ENCODE measurements at places on chromosomes 5 and 9. TPM values are rescaled to one million over a fixed set of nuclear protein-coding genes. Genes with fewer than 3 reads are reported as not detected.

The NAIP gene
- total RNA-seq = 84.5 TPM

The OBP2B gene
- total RNA-seq = not detected

The LHX6 gene
- total RNA-seq = 12.2 TPM

The APBA1 gene
- total RNA-seq = 12.6 TPM

DNA sequence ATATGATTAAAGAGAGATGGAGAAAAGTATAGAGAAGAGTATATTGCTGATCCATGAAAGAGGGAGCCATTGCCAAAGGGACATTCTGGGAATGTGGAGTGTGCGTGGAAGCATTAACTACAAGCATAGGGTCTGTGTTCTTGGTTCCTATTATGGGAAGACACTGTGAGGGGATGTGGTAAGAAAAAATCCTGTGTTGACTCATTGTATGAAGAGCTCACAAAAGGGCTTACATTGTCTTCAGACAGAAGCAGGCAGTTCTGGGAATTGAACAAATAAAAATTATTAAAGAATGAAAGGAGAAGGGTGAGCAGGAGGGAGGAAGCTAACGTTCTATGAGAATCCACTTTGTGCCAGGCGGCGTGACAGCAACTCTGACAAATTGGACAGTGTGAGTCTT is 250.4 kb upstream of the CHD1 start:
- no peak for DNase-seq

DNA sequence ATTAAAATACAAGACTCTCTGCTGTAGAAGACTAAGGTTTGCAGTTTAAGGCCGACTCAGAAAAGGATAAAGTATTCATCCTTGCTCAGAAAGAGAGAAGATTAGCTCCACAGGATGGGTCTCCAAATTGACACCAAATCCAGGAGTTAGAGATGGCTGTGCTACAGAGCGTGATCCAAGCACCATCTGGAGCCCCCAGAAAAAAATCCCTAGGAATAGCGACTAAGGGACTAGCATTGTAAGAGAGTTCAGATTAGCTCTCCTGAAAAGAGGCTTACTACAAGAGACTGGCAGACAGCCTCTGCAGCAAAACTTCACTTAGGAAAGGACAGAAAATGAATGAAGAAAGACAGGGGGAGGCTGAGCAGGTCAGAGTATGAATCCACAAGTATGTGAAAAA is 3.7 kb downstream of the SIL1 start:
- DNase-seq = no peak

GRCh38 chr9:20474496-20474895 is 147.8 kb downstream of the MLLT3 start:
- DNase-seq = no peak

GRCh38 chr5:160434022-160434531 is 12.4 kb downstream of the PTTG1 start:
- DNase-seq = no peak

DNA sequence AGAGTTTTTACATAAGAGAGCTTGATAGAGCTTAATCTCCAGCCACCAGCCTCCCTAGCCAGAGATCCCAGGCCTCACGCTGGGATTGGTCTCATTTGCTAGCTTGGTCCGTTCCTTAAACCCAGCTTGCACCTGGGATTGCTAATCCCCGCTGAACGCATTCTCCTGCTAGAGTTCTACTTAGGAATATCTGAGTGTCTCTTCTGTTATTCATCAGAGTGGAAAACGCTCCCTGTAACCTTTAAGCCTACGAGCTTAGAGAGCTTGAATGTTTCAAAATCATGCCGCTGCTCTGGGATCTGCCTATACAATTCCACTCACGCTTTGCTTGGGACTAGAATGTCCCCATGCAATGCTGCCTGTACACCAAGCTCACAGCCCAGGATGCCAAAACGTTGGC is 201.8 kb downstream of the NSG2 start:
- no peak for DNase-seq

- no peak for DNase-seq
Measured at GRCh38 chr9:93974151-93974550, 19.0 kb upstream of the BARX1 start.

DNA sequence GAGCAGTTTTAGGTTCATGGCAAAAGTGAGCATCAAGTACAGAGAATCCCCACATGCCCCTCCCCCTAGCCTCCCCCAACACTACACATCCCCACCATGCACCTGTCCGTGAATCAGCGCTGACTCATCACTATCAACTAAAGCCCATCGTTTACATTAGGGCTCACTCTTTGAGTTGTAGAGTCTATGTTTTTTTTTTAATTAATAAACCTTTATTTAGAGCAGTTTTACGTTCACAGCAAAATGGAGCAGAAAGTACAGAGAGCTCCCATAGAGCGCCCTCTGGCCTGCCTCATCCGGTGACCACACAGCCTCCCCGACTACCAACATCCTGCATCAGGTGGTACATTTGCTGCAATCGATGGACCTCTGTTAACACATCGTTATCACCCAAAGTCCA is 47.9 kb upstream of the UNC5A start:
- DNase-seq = no peak

- DNase-seq = no peak
Measured at GRCh38 chr5:32511776-32512374, 67.3 kb upstream of the ZFR start.

DNA sequence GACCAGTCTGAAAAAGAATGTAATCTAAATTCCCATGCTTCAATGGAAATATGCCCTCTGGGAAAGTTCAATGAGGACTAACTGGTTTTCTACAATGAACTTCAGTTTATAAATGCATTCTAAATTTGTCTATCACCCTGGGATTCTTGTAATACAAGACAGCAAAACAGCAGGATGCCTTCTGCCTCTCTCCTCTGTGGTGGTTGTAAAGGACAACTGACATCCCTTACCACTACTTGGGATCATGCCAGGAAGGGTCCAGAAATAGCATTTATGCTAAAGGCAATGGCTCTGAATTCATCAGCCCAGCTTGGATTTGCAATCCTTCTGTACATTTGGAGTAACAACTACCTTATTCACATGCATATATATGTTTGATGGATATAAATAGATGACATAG is 97.3 kb upstream of the ADAMTS16 start:
- no peak for DNase-seq

DNA sequence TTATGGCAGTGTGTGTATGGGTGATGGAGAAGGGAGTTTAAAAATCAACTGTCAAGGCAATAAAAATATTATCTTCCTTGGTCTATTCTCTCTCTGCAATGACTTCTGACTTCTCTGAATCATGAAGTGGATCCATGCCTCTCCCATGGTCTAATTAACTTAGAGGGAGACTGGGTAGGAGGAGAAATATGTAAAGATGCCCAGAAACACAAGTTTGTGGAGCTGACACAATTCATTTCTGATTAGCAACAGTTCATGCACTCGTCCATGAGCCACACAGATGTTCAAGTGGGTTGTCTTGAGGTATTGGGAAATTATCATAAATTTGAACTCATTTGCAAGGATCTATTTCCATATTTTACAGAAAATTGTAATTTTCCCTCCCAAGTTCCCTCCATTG is 38.1 kb downstream of the INSYN2B start:
- no peak for DNase-seq

All from aorta (tissue), 5 donors.